ENCODE measurements at places on chromosomes 16 and 17.

DNA sequence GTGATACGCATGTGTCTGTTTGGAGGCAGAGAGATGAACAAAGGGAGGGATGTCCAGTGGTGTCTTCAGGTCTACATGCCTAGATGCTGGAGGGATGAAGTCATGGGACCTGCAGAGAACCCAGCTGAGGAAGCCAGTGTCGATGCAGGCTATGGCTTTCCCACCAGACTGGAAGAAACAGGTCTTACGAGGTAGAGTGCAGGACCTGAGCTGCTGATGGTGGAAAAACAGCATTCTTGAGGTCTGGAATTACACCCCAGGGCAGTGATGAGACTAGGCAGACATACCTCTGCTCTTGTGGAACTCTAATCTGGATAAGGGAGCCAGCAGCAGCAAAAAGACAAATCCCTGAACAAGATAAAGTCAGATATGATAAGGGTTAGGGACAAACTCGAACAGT is 37.4 kb downstream of the ARSG start:
- no peak for DNase-seq

GRCh38 chr17:77450742-77451244 is 310.0 kb downstream of the SEC14L1 start:
- no peak for DNase-seq

- no peak for DNase-seq
Measured at GRCh38 chr17:48259694-48260291, 152.2 kb downstream of the SNX11 start.

DNA sequence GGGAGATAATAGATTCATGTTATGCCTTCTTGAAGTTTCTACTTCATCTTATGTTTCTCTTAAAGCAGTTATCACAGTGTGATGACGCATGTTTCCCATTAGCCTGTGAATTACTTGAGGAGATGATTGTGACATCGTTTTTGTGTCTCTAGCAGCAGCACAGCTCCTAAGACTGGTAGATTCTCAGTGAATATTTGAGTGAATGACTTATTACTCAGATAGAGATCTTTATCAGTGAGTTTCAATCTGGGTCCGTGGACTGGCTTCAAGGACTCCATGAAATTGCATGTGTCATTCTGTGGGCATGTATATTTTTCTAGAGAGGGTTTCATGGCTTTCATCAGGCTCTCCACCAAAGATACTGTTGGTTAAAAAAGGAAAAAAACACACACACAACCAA is 29.9 kb downstream of the YPEL2 start:
- no peak for DNase-seq

GRCh38 chr16:14232106-14232864 is 161.2 kb downstream of the MRTFB start:
- DNase-seq: no peak

- no peak for DNase-seq
Measured at GRCh38 chr16:29837841-29838240, 17.6 kb downstream of the MVP start.

- DNase-seq: no peak
Measured at GRCh38 chr16:2341456-2342447, 1.2 kb upstream of the ABCA3 start.

DNA sequence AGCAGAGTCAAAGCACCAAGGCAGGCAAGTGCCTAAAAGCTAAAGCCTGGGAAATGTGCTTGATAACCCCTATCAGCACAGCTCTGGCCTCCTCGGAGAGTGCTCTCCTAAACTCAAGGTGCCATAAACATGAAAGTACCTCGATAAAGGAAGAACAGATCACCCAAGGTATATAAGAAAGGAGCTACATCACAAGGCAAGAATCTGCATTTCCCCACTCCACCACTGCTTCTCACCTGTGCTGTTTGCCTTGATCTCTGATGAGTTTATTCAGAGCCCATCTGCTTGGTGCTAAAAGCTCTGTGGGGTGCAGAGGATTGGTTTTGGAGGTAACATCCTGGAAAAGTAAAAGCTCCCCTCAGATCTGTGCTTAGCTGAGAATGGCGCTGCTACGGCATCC is 449.5 kb upstream of the CDH5 start:
- DNase-seq: no peak

GRCh38 chr17:63911657-63912100 is 621 bp upstream of the CSHL1 start:
- no peak for DNase-seq

DNA sequence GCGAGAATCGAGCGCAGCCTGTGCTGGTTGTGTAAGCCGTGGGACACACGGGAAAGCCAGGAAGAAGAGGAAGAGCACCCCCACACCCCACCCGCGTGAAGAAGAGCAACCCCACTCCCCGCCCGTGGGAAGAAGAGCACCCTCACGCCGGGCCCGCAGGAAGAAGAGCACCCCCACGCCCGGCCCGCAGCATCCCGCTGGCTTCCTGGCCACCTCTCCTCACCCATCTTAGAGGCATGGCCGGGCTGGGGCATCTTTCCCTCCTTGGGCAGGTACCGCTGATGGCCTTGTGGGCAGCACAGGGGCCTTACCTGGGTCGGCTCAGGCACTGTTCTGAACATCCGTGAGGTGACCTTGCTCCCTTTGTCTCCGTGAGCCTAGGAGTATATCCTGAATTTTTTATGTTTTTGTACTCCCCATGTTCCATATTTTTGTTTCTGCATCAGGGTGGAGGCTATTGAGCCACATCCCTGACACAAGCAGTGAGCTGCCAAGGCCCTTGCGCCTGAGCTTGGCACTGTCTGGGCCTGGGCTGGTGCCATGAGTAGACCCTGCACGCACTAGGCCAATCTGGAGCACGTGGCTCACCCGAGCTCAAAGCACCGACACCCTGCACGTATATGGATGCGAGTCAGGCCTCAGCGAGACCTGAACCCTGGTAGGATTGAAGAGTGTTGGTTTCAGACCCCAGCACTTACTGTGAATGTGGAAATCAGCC is 71.4 kb upstream of the KCTD5 start:
- no peak for DNase-seq

GRCh38 chr17:27624539-27624938 is 6.4 kb upstream of the LGALS9 start:
- DNase-seq: no peak

GRCh38 chr16:51635181-51635580 is 484.1 kb upstream of the SALL1 start:
- no peak for DNase-seq

DNA sequence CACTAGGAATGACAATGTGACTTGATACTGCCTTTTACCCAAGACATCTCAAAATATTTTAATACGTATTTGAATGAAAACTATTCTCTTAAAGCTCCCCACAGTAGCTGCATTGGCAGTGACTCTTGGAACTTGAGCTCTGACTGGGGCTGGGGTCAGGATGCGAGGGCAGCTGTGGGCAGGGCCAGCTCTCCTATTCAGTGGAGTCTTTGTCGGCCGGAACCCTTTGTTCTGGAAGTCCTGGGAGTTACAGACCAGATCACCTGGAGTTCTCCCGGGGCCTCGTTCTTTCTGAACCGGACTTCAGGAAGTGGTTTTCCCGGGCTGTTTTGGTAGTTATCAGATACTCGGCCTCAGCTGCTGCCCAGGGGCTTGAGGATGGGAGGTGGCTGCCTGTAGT is 84.9 kb downstream of the NPIPB11 start:
- DNase-seq: no peak

GRCh38 chr16:84700446-84701300 is 873 bp downstream of the USP10 start:
- DNase-seq: no peak

DNA sequence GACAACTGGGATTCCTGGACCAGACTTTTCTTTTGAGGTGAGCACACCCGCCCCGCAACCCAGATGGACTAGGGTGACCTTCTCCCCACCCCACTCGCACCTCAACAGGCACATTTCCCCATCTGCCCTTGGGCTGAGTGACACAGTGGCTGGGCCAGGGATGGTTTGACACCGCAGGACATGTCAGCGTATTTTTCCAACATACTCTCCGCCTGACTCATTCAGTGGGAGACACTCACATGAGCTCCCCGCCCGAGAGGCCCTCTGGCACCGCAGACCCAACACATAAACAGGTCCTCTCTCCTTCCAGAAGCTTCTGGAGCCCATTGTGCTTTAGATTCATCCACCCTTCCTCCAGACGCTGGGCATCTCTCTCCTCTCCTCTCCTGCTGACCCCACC is 69.4 kb downstream of the ZDHHC7 start:
- DNase-seq: no peak

- DNase-seq: peak; percentile 23
Measured at GRCh38 chr17:74274709-74275340, 791 bp downstream of the DNAI2 start.

- DNase-seq: no peak
Measured at GRCh38 chr17:36825521-36825920, 111.8 kb upstream of the LHX1 start.

DNA sequence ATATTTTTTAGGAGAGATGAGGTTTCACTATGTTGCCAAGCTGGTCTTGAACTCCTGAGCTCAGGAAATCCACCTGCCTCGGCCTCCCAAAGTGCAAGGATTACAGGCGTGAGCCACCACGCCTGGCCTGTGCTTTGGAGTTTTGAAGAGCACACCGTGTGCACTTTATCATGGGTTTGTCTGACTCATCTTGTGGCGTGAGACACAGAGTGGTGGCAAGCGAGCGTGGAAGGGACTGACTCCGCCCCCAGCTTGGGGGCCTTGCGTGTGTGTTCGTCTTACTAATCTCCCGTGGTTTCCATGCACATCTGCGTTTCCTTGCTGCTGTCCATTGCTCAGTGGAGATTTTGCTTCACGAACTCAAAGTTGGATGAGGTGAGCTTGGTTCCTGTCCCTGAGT is 22.9 kb downstream of the CRAMP1 start:
- DNase-seq: no peak

DNA sequence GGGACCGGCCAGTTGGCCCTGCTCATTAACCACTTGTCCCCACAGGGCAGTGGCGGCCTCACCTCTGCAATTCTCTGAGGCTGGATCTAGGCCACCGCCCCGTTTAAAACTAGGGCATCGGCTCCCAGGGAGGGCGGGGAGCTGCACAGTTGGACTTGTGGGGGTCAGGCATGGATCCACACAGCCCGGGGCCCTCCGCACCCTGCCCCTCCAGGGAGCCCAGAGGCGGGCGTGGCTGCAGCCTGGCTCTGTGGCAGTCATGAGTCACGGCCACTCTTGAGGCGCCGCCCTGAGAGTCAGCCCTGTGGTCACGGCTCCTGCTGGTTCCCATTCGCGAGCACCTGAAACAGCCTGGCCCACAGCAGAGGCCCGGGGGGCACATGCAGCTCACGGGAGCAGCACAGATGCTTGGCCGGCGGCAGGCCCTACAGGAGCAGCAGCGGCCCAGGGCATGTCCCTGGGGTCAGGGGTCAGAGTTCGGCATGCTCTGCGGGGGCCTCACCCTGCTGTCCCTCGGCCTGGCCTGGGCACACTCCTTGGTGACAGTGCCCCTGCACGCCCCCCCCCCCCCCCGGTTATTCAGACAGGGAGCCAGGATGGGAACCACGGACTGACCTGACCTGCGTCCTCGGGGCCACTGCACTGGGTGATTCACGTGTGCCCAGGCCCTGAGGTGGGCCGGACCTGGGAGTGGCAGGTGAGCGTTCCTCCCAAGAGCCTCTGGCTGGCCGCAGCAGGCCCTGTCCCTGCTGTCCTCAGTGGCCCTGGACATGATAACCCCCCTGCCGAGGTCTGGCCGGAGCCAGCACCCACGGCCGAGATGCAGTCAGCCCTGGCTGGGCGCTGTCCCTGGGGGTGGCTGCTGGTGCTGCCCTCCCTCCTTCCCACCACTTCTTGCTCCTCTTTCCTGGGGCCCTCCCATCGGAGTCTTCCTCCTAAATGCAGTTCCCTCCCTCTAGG is 8.2 kb downstream of the CAPN15 start:
- DNase-seq: no peak
